ENCODE measurements at places on chromosomes 11 and 22.

DNA sequence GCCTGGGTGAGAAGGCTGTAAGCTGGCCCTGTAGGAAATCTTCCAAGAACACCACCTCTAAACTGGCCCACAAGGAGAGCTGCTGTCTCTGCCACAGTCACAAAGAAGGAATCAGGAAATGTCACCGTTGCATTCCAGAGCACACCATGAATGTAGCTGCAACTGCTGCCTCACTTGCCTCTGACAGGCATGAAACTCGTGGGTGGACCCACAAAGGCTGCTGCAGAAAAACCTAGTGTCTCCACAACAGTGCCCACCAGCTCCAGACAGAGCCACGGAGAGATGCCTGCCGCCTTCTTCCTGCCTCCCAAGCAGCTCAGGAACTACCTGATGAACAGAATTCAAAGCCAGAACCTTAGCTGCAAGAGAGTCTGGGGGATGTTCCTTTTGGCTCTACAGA, 10.5 kb downstream of the DNAJB13 start:
- no peak for DNase-seq

- no peak for DNase-seq
Observed at GRCh38 chr22:42608823-42609361, 5.8 kb downstream of the POLDIP3 start.

DNA sequence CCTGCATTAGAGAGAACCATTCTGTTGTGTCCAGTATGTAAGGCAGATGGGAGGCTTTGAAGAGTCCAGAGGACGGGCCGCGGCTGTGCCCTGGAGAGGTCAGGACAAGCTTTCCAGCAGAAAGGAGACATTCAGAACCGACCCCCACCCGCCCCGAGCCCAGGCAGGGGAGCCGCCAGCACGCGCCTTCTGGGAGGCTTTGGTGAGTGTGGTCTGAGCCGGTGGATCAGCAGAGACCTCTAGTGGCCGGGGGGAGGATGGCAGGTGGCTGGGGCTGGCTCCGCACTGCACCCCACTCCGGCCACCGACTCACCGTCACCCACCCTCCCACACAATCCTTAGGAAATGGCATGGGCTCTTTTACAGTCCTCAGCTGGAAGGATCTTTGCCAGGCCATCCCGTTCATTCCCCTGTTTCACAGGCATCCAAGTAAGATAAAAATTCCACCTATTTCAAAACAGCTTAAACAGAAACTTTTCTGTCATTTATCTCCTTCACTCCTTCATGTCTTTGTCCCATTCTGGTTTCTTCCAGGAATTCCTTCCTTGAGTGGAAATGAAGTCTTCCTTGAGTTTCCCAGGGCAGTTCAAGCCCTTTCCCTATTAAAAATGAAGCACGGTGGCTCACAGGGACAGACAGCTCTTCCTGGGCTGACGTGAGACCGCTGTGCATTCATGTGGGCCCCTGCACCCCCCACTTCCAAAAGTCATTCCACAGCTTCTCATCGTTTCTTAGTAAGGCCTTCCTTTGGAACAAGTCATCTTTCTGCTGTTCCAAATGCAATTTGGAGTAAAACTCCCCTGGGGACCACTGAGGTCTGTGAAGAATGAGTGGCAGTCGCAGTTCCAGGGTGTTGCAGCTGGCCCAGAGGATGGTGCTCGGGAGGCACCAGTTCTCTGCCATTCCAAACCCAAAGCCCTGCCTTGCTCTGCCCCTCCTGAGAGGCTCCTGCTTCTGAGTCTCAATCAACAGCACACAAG, 91.0 kb downstream of the FEZ1 start:
- peak; percentile 46 for DNase-seq

DNA sequence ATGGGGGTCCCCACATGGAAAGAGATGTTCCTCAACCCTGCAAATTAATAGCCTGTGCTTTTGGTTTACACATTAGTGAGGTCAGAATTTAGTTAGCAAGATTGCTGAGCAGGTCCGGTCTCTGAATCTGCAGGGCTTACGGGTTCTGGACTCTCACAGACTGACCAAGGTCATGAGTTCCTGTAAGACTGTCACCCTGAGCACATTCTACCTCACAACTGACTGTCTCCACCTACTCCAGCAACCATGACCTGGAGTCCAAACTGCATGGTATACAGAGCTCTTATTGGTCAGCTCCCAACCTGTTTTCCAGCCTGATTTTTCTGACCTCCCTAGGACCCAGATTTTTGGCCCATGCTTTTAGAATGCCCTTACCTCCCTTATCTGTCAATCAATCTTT, 28.2 kb downstream of the DKK3 start:
- DNase-seq, result no peak

GRCh38 chr11:13859892-13860291, 102.6 kb upstream of the SPON1 start:
- DNase-seq, result no peak

- DNase-seq, result no peak
Observed at GRCh38 chr11:8209208-8209807, 40.5 kb upstream of the RIC3 start.

DNA sequence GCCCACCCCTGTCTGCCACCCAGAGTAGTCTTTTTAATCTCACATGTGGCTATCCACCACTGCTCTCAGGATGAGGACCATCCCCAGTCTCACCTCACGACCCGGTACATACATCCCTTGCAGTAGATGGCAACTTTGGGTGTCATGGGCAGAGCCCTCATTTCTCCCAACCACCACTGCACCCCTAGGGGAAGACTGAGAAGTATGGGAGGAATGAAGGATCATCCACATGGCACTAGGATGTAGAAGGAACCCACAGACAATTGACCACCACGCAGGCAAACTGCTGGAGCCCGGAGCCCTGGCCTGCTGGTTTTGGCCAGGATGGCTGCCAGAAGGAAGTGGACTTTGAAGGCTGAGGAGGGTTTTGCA, 1.9 kb upstream of the SCARF2 start:
- DNase-seq, result no peak

DNA sequence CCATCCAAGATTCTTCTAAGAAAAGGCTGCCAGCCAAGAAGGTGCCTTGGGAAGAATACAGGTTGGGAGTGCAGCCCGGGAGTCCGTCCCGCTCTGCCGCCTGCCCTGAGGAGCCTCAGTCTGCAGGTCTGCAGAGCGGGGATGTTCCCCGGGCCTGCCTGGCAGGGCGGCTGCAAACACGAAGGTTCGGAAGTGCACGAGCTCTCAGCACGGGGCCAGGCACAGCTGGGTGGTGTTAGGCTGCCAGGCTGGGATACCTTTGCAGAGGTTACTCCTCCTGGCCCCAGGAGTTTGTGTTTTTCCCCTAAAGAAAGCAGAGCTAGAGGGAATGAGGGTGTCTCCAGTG, 9.4 kb upstream of the PRR5 start:
- no peak for DNase-seq

- DNase-seq, result no peak
Observed at GRCh38 chr11:111399187-111400031, 20.3 kb upstream of the POU2AF1 start.

DNA sequence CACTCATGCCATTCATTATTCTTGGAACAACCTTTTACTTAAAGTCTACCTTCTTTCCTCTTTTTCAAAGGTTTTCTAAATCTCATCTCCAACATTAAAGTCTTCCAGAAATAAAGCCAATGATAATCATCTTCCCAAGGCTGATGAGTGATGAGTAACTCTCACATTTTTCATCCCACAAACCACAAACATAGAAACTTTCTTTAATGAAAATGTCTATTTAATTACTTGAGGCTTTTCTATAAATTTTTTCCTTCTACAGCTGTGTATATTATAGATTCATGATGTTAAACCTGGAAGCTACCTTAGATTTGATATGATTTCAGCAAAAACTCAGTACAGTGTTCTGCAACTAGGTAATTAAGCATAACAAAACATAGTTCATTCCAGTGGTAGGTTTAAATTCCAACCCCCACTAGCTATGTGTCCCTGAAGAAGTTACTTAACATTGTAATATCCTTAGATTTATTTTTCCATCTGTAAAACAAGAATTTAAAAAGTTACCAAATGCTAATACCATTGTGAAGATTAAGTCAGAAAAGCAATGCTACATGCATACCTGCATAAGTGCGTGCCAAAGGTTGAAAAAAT, 845.4 kb downstream of the KCNA4 start:
- DNase-seq, result no peak

GRCh38 chr11:22668005-22668796, 1.8 kb downstream of the GAS2 start:
- no peak for DNase-seq

DNA sequence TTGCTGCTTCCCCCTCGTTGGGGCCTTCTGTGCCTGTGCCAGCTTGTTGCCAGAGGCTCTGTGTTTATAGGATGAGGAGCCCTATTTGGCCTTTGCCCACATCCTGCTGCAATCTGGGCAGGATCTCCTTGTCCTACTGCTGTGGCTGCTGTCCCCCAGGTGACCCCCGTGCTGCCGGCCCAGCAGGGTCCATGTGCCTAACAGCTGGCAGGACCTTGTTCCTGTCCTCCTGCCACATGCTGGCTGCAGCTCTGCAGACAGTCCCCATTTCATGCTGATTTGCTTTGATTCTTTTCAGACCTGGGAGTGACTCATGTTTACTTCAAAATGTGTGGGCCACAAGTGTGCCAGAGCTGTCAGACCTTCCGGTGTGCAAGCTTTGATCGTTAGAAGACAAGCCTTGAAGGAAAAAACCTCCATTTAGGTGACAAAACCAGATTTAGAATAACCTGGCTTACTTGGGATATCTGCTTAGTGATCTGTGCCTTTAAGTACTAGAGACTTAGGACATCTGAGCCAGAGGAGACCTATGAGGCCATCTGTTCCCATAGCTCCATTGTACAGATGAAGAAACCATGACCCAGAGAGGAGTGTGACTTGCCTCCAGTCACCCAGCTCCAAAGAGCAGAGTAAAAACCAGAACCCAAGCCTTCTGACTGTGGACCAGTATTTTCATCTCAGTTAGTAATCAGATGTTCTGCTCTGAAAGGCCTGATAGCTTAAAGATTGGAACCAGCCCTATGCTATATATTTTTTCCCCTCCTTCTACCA, 11.1 kb downstream of the NAV2 start:
- no peak for DNase-seq

DNA sequence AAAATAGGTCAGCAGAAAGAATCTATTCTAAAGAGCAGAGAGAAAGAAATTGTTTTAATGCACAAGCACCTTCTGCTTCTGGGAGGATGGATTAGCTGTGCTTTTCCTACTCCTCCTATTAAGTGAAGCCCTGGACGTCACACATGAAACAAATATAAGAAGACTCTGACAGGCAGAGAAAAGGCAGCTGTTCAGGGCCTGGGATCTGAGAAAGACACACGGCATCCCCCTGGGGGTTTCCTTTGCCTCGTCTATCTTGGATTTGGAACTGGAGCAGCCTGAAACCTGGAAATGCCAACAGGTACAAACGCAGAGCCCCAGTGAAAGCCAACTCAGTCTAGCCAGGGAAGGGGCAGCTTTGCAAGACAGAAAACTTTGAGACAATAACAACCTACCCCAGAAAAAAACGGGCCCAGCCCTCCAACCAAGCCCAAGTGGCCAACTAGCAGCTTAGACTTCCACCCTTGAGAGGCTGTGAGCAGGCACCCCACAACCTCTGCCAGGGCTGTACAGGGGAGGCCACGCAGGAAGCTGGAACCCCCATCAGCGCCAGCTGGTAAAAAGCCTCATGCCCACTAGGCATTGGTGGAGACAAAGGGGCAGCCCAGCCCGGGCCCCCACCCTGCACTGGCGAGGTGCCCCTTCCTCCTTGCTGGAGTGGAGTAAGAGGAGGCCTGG, 7.3 kb downstream of the CERK start:
- no peak for DNase-seq

DNA sequence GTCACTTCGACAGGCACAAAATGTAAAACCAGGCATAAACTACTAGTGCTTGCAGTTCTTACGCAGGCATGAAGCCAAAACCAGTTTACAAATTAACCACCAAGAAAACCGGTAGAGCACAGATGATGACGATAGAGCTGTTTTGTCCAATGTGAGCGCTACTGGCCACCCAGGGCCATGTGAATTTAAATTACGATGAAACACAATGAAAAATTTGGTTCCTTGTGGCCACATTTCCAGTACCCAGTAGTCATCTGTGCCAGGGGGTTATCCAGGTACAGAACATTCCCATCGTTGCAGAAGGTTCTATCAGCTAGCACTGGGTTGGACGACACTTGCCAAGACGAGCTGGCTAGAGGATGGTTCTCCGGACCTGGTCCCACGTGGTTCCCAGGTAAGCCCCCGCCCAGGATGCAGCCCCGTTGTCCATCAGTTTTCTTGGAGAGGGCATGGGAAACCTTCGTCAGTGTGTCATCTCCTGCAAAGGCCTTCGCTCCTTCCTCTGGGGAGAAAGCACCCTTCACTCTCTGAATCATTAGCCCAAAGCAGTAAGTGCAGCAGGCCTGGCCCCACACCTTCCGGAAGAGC, 1.1 kb upstream of the CD81 start:
- DNase-seq, result no peak

- no peak for DNase-seq
Observed at GRCh38 chr11:122093731-122094275, 22.2 kb downstream of the BLID start.

GRCh38 chr11:8933931-8934330, 1.2 kb upstream of the C11orf16 start:
- no peak for DNase-seq

DNA sequence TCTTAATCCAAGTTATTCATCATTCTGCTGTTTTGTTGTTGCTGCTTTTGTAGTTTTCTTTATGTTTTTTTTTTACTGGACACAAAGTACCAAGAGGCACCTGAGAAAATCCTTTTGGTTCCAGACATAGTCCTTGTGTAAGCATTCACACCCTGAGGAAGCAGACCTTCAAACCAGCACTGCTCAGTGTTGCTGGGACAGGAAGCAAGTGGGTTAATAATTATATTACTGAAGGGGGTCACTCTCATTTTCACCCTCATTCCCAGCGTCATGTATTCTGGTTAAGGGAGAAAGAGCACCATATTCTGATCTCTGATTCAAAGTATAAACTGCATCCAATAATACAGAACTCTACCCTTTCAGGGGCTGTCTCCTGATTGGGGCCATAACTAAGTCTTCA, 5.9 kb upstream of the ALKBH3 start:
- no peak for DNase-seq

- no peak for DNase-seq
Observed at GRCh38 chr11:122486793-122487495, 168.6 kb upstream of the UBASH3B start.

GRCh38 chr22:25172153-25172552, 27.5 kb upstream of the CRYBB3 start:
- no peak for DNase-seq

DNA sequence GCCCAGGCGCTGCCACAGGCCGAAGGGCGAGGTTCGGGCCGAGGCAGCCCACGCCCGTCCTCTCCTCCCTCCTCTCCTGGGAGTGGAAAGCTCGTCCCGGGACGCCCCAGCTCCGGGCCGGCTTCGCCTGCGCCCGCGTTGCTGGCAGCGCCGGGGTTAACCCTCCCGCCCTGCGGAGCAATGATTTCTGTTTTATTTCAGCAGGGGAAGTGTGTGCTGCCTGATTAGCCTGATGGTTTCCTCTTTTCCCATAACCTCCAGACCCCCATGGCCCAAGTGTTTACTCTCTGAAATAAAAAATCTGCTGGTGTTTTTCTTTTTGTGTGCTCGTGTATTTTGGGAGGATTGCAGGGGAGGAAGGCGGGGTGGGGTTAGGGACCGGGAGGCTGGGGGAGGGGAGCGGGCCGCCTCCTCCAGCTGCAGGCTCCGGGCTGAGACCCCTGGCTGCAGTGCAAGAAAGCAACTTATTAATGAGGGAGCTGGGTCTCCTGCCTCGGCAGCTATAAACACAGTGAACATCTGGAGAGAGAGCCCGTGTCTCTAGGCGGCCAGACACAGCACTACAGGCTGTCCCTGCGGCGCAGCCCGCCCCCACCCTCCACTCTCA, 38.6 kb downstream of the ETS1 start:
- DNase-seq, result no peak
